Neural progenitor cell (in vitro differentiated cells): ENCODE measurements at places on chromosomes 2 and 18.
A peak's percentile ranks its signal among the peaks of the same experiment; 100 is the strongest.

DNA sequence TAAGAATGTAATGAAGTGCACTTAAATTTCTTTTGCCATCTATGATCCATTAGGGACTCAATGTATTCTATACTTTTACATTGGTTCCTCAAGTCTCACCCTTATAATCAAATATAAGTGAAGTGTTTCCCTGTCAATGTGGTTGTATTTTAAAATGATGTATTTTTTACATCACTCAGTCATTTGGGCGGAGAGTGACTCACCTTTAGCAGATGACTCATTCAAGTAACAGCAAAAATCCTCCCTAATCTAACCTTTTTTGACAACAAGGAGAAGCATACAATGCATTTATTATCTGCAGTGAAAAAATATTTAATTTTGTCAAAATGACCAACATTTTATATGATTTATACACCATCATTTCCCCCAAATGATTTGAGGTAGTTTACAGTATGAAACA is 94.4 kb downstream of the FANCL start:
- no peak for DNase-seq

DNA sequence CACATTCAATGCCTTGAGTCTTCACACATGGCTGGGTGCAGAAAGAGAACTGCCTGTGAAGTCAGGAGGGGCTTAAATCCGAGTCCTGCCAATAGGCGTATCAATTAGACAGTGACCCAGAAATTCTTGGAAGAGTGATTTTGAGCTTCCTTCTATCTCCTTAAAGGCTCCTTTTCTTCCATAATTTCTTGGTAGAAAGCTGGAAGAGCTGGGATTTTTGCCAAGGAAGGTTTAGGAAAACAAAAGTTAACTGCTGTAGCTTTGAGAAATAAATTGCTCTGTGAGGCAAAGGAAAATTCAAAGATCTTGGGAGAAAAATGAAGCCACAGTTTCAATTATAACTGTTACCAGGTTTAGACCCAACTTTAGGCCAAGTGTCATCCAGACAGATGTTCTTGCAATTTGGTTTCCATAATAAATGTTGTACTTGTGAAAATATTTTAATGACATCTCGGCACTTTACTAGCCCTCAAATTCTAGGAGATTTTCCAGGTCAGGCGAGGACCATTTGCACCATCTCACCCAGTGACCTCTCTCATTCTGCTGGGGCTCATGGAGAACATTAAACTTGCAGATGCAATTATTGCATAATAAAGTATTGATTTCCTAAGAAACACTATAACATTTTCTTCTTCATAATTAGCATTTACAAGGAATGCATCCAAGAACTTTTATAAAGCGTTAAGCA is 329.7 kb upstream of the MEIS1 start:
- peak; percentile 37 for DNase-seq

DNA sequence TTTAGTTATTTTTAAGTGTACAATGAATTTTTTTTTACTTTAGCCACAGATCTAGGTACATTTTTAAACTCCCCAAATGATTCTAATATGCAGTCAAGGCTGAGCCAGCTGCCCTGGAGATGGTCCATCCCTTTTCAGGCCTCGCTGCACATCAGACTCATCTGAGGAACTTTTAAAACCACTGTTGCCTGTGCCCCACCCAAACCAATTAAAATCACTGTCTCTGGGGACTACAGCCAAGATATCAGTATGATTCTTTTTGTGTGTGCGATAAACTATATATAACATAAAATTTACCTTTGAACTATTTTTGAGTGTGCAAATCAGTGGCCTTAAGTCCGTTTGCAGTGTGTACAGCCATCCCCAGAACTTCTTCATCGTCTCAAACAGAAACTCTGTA is 9.1 kb upstream of the MALT1 start:
- DNase-seq, result no peak

DNA sequence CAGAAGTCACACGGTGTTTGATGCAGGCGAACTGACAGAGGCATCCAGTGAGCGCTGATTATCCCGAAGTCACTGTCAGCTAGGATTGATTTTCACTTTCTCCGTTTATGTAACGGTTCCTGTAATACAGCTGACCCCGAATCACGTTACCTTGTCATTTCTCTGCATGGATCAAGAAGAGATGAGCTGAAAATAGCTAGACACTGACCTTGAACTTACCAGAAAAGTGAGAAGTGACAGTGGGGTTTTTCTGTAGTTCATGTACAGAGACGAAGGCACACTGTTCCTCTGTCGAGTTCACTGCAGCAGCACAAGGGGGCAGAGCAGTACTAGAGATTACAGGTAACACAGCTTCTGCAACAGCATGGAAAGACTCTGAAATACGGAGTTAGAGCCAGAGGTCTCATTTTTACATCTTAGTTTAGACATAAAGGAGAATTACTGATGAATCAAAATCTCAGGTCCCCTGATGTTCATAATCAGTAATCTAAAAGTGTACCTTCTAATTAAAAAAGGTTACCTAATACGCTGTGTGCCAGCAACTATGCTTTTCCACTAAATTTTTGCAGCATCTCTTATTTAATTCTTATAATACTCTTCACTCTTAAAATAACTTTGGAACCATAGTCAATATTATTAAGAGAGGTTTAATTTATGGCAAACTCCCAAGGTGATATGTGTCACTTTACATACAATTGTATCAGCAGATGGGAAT is 33.1 kb downstream of the ARHGAP15 start:
- peak; percentile 64 for DNase-seq

- no peak for DNase-seq
Measured at GRCh38 chr2:3104261-3104660, 273.4 kb downstream of the EIPR1 start.
